ENCODE measurements at places on chromosomes 7 and 10.

DNA sequence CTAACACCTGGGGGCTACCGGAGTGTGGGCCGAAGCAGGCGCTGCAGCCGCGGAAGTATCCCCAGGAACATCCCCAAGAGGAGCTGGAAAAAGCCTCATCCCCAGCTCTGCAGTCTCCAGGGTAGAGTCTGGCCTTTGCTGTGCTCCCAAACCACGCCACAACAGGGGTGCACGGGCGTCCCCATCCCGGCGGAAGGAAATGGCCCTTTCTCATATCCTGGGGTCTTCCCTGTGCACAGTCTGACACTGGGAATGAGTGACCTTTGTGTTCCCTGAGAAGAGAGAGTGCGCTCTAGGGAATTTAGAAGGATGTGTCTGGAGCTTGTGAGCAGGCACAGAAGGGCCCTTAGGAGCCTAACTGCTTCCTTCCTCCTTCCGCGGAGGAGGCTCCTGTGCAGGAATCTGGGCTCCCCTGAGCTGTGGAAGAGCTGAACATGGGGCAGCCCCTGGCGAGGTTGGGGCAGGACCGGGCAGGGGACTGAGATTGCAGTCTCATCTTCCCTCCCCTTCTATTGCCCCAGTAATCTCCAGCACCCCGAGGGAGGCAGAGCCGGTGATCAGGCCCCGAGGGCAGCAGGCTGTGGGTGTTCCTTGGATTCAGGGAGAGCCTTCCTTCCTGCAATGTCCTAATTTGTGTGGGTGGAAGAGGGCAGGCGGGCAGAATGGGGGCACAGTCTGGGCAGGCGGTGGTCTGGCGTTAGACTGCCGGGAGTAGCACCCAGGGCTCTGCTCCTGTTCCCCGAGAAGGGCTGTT is 1.3 kb downstream of the REPIN1 start:
- DNase-seq: no peak

- no peak for DNase-seq
These were observed 5.3 kb upstream of the ACHE start for GRCh38 chr7:100900978-100901377.

GRCh38 chr10:26367771-26368170 is 70.4 kb upstream of the APBB1IP start:
- no peak for DNase-seq

DNA sequence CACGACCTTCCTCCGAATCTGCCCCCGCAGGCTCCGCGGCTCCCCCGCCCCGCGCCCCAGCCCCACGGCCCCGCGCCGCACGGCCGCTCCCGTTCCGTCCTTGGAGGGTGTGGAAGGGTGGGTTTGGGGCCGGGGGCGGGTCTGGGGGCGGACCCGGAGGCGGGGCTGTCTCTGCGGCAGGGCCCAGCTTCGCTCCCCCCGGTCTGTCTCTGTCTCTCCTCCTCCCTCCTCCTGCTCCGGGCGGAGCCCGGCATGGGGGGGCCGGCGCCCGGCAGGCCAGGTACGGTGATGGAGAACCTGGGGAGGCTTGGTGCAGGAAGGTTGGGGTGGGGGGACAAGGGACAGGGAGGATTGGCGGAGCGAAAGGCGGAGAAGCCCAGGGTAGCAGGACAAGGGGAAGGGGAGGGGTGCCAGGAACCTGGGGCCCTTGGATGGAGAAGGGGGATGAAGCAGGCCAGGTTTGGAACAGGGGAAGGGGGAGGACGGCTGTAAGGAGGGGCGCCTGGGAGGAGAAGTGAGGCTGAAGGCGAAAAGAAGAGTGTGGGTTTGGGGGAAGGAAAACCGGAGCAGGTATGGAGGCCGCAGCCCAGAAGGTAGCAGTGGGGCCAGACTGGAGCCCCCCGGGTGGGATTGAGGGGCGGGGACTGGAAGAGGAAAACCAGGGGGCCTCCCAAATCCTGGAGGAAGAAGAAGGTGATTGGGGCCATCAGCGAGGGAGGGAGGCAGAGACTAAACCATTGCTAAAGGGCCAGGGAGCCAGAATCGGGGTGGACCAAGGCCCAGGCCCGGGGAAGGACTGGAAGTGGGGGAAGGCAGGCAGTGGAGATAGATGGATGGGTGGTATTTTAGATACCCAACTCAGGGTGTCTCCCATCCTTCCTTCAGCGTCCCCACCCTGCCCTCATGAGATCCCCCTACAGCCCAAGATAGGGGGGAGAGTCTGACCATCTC is at the start of gene NYAP1:
Gene NYAP1 (plus strand): TSS at position 206 of the 951 bp plus-strand sequence. CDS start 1,385 bp downstream, outside the sequence.
- no peak for DNase-seq

DNA sequence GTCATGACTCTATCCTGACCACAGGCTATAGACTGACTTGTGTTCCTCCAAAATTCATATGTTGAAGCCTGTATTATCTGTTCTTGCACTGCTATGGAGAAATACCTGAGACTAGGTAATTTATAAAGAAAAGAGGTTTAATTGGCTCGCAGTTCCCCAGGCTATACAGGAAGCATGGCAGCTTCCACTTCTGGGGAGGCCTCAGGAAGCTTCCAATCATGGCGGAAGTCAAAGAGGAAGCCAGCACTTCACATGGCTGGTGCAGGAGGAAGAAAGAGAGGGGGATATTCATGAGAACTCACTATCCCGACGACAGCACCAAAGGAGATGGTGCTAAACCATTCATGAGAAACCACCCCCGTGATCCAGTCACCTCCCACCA is 84.3 kb upstream of the KDM7A start:
- no peak for DNase-seq

DNA sequence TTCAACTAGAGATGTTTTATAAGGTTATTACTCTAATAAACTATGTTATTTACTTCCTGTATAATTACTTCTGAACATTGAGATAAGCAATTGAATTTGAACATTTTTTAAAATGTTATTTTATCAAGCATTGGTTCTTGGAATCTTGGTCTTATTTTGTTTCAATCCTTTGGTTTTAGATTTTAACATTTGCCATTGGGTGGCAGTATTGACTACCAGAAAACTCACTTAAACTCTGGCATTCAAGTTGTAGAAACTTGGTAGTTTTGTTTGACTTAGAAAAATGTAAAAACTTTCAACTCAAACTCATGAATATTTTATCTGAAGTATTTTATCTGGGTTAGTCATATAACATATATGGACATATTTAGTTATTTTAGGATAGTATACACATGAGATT is 48.1 kb downstream of the ATRNL1 start:
- DNase-seq: no peak

- DNase-seq: no peak
These were observed 314.2 kb upstream of the GNAI1 start for GRCh38 chr7:79820387-79820786.

- no peak for DNase-seq
These were observed 308.1 kb downstream of the TFEC start for GRCh38 chr7:115722302-115722977.

DNA sequence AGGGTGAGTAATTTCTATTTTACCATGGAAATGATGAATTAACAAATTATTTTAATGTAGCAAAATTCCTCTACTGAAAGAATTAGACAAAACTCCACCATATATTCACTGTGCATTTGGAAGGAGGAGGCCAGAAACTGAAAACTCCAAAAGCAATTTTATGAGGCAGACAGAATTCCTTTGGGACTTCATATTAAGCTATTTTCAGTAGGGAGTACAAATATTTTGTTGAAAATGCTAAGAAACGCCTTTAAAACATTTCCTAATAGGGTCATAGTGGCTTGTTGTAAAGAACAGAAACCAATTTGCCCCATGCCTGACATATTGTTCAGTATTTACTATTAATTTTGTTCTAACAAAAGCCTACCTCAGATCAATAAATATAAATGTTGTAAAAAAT is 117.8 kb downstream of the TES start:
- DNase-seq: no peak
